ENCODE measurements at places on chromosomes 6 and 20.
A peak's percentile ranks its signal among the peaks of the same experiment; 100 is the strongest.

DNA sequence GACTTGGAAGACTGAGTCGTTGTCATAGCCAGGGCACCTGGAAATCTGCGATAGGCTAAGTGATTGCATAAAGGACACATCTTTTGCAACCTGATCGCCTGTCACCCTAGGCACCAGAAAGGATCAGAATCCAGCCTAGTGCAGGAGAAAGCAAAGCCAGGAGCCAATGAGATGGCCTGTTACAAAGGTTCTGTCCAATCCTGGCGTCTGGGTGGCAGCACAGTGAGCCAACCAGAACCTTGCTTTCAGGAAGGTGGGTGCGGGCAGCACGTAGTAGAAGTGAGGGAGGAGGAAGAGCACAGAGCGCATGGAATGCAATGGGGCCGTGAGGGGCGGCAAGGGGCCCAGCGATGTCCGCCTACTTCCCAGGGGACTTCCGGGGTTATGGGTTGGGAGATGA lies 120.4 kb upstream of the GGTLC1 start:
- no peak for DNase-seq

- DNase-seq = no peak
Observed at GRCh38 chr6:508614-509013, 117.1 kb downstream of the IRF4 start.

DNA sequence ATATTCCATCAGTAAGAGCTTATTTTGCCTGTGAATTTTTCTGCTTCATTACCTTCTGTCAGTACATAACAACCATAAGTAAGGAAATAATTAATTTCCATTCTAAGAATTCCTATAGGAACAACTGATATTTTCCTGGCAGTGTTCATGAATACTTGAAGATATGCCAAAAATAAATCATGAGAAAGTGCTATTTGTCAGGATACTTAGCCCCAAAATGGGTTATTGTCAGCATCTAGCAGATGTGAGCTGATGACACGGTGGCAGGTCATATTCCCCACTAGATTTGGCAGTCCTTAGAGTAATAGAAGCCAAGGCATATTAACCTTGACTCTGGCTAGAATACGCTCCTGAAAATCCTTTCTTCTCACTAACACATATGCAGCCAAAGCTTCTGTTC lies 43.2 kb upstream of the CRISP1 start:
- DNase-seq = no peak

DNA sequence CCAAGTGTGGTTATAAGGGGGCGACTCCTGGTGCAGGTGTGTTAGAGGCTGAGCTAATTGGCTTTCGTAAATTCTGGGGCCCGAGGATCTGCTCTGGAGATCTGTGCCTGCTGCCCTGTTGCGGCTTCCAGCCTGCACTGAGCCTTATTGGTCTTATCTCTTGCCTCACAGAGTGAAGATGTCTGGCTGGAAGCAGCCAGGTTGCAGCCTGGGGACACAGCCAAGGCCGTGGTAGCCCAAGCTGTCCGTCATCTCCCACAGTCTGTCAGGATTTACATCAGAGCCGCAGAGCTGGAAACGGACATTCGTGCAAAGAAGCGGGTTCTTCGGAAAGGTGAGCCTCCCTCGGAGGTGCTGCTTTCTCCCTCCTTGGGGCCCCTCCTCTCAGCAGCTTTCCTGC lies 20.0 kb downstream of the PRPF6 start:
- DNase-seq = no peak

DNA sequence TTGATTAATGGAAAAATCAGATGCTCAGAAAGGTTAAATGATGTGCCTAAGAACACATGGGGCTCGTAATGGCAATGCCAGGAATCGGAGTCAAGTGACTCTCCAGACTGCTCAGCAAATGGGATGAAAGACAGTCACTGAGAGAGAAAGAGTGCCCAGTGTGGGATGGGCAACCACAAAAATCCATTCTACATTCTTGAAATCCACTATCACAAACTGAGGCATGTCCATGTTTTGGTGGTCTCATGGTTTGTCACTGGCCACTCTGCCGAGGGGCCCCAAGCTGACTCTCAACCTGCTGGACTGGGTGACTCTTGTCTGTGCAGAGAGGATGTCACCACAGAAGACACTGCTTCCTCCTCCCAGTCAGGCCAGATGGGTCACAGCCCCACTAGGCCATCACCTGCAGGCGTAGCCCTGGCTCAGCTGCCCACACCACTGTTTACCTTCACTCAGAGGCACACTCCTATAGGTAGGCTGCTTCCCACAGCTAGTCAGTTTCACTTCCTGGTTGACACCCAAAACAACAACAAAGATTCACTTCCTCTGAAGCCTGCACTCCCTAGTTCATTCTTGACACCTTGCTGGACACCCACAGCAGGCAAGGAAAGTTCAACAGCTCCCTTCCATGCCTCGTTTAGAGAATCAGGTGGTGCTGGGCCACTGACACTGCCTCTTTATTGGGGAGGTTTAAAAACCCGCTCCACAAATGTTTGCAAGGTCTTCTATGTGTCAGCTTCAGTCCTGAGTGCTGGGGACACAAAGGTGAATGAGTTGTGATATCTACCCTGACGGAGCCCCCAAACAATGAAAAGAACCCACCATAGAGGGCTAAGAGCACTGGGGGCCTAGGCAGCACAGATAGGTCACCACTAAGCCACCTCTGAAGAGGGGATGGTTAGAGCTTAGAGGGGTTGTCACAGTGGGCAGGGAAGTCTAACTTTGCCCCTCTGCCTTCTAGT lies 21.7 kb downstream of the MAP1LC3A start:
- no peak for DNase-seq

DNA sequence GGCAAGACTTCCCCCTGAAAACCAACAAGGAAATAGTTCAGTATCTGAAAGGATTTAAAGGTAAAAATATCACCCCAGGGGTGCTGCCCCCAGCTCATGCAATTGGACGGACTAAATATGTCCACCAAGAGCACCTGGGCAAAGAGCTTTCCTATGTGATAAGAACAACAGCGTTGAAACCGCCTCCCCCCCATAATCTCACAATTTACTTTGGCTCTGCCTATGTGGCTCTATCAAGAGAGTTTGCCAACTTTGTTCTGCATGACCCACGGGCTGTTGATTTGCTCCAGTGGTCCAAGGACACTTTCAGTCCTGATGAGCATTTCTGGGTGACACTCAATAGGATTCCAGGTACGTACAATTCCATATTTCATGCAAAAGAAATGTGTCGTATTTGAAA lies 35.8 kb downstream of the GCNT2 start:
- no peak for DNase-seq

- no peak for DNase-seq
Observed at GRCh38 chr6:28738396-28738765, 185.4 kb downstream of the TRIM27 start.

- DNase-seq = peak; percentile 5
Observed at GRCh38 chr6:36752187-36752885, 54.7 kb downstream of the RAB44 start.

DNA sequence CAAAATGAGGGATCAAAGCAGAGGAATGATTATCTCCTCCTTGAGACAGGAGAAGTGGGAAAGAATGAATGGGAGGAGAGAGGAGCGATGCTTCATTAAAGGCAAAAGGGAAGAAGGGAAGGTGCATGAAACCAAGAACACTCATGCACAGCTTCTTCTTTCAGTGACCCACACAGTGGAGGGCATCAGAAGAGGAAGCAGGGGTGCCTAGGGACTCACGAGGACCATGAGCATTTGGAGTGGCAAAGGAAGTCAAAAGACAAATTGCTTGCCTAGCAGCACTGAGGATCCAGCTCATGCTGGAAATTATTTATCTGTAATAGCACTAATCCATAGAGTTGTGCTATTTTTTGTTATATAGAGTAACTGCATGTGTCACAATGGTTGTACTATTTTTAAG lies 66.1 kb downstream of the SMLR1 start:
- DNase-seq = no peak

- no peak for DNase-seq
Observed at GRCh38 chr20:58842276-58842675, 8.4 kb downstream of the GNAS-AS1 start.

DNA sequence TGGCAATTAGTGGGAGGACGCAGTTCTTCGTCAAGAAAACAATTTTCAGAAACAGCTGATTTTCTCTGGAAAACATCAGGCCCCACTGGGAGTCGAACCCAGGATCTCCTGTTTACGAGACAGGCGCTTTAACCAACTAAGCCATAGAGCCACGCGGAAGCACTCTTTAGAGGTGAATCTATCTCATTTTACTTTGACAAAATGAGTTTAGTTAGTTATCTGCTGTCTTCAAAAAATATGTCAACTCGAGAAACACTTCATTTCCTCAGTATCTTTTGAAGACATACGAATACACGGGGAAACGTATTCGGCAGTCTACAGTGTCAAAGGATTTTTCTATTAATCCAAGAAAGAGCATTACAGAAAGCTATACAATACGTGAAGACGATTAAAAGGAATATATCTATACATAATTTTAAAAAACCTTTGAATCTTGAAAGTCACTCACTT lies 26.7 kb downstream of the GPX6 start:
- DNase-seq = no peak

GRCh38 chr6:32085759-32086459 lies 23.2 kb downstream of the TNXB start:
- DNase-seq = no peak

GRCh38 chr6:7763881-7764280 lies 38.0 kb downstream of the BMP6 start:
- DNase-seq = no peak

GRCh38 chr6:16956361-16956760 lies 145.5 kb upstream of the STMND1 start:
- DNase-seq = no peak

DNA sequence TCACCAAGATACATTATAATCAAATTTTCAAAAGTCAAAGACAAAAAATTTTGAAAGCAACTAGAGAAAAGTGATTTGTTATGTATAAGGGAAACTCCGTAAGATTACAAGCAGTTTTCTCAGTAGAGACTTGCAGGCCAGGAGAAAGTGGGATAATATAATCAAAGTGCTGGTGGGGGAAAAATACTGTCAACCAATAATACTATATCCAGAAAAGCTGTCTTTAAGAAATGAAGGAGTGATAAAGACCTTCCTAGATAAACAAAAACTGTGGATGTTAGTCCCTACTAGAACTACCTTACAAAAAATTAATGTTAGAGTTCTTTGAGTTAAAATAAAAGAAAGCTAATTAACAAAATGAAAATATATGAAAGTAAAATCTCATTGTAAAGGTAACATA lies 79.7 kb downstream of the SYNE1 start:
- DNase-seq = no peak

- no peak for DNase-seq
Observed at GRCh38 chr20:14444106-14444505, 106.7 kb upstream of the FLRT3 start.

GRCh38 chr6:112842330-112842685 lies 495.2 kb downstream of the RFPL4B start:
- DNase-seq = no peak

- DNase-seq = no peak
Observed at GRCh38 chr6:38350942-38351341, 288.8 kb downstream of the BTBD9 start.

GRCh38 chr6:5191222-5191621 lies 69.5 kb downstream of the LYRM4 start:
- no peak for DNase-seq

DNA sequence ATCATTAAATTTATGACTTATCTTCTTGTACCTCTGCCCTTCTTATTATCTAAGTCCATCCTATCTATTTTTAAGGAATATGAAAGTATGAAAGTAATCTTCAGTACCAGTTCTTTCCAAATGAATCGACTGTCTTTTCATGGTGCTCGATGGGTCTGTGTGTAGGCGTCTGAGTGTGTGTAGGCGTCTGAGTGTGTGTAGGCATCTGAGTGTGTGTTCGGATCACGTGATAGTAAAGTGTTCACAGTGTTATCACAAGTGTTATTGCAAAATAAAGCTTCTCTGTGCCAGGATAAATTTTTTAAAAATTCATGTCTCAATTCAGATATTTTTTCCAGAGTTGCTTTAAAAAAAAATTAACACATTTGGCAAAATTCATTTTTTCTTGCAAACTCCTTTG lies 58.3 kb downstream of the BMP6 start:
- DNase-seq = no peak

DNA sequence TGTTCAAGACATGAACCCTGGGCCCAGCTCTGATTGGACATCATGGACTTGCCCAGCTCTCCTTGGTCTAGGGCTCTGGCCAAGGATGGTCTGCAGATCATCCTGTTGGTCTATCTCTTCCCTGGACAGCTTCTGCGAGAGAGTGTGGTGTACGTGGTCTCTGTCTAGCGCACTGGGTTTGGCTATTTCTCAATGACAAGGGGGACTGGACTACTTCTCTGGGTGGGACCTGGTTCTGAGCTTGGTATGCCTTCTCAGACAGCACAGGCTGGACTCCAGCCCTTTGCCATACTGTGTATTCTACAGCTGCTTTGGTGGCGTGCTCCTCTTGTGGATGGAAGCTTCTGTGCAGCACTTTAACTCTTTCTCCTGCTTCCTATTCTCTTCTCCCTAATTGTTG lies 8.5 kb upstream of the RAET1E start:
- DNase-seq = no peak

GRCh38 chr20:44206132-44206531 lies 4.4 kb downstream of the OSER1 start:
- DNase-seq = no peak

DNA sequence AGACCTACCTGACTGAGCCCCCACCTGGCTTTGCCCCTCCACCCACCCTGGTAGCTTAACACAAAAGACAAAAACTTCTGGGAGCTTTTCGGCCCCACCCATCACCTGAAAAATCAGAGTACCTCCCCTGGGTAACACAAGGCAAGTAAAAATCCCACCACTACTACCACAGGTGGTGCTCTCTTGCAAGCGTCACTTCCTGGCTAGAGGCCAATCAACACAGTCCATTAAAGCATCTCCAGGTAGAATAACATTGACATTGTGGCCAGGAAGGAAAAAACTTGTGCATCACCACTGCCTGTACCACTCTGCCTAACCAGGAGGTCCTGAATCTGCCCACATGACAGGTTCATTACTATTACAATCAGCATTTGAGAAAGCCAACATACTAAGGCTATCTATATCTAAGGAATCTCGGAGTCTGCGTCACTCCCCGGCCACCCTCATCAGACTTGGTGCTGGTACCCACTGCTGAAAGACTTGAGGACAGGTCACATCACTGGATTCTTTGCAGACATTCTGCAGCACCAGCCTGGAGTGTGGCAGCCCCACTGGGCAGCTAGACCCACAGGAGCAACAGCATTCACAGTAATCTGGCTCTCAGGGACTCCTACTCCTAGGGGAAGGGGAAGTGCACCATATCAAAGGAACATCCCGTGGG lies 125.9 kb downstream of the CDK19 start:
- DNase-seq = no peak

- DNase-seq = no peak
Observed at GRCh38 chr6:56821005-56821432, 133.9 kb upstream of the BEND6 start.

Data from stimulated activated CD4-positive, alpha-beta T cell treated with anti-CD3 and anti-CD28 coated beads, Interleukin-2, amount 100 ng/mL, for 4 hours (primary cell).